ENCODE measurements at places on chromosomes 11 and 22.
A peak's percentile ranks its signal among the peaks of the same experiment; 100 is the strongest.

DNA sequence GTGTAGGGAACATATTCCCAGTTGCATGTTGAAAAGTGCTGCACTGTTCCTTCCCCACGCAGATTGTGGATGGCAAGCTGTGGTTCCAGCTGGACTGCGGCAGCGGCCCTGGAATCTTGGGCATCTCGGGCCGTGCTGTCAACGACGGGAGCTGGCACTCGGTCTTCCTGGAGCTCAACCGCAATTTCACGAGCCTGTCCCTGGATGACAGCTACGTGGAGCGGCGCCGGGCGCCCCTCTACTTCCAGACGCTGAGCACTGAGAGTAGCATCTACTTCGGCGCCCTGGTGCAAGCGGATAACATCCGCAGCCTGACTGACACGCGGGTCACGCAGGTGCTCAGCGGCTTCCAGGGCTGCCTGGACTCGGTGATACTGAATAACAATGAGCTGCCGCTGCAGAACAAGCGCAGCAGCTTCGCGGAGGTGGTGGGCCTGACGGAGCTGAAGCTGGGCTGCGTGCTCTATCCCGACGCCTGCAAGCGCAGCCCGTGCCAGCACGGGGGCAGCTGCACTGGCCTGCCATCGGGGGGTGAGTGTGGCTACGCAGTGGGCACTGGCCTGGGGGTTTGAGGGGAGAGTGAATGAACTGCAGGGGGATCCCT is 102.7 kb upstream of the MTNR1B start:
- no peaks in the 10 kb centered on the region for H3K4me1 ChIP-seq
- H3K4me3 ChIP-seq, result no peak overlapping the region
- H3K27me3 ChIP-seq, result no peaks in the 10 kb centered on the region
- H3K36me3 ChIP-seq, result no peaks in the 10 kb centered on the region

DNA sequence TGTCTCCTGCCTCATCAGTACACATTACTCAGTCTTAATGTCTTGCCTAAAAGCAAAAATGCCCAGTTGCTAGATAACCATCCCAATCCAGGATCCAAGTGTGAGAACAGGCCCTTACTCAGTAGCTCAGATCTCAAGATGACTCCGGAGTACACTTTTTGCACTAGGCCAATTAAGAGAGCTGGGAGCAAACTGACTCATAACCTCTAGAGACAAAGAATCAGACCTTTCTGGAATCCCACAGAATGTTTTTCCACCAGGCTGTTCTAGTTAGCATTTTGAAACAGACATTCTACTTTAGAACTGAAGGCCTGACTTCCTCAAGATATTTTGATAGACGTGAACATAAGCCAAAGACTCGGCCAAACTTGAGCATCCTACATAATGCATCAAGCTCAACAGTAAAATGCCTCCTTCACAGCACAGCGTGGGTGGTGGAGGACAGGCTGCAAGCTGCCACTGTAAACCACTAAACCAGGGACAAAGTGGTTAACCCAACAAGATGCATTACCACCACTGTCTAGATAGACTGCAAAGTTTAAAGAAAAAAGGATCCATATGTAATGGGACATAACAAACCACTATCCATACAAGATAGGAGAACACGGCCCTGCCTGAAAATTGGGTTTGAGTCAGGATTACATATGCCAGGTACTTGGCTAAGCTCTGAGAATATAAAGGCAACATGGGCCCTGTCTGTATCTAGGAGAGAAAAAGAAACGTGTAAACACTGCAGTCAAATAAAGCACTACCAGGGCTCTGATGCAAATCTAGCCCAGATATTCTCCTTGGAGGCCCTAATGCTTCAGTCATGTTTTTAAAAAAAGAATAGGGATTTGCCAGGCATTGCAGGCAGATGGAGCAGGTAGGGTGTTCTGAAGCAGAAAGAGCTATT is 48.3 kb downstream of the MYH9 start:
- peak overlapping the region; percentile 75 for H3K27ac ChIP-seq
- peak overlapping the region; percentile 7 for H3K4me3 ChIP-seq
- H3K36me3 ChIP-seq, result peaks cover 84% of the 10 kb centered on the region
- peaks cover 93% of the 10 kb centered on the region for H3K4me1 ChIP-seq
- no peaks in the 10 kb centered on the region for H3K27me3 ChIP-seq

DNA sequence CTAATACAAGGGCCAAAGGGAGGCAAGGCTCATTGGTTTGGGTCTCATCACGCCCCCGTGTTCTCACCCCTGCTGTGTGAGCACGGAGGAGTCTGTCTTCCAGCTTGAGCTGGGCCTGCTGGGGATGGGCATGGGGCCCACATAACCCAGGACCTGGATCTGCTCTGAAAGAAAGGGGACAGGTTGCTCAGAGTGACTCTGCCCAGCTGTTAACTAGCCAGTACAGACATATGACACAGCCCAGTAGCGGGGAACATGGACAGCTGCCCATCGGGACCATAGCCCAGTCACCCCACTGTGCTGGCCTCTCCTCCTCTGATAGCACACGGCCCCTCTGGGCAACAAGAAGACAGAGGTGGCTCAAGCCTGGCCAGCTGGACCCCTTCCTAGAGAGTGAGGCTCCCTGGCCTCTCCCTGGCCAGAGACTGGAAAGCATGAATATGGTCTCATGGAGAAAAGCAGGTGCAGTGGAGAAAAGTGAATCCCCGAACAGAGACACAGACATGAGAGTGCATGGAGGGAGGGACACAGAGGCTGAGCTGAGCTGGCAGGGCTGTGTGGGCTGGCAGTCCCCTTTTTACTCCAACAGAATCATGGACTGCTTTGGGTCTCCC is 973.9 kb downstream of the BRD1 start:
- no peak overlapping the region for H3K4me3 ChIP-seq
- DNase-seq, result no peak
- no peaks in the 10 kb centered on the region for H3K4me1 ChIP-seq
- H3K27me3 ChIP-seq, result peaks cover 15% of the 10 kb centered on the region
- no peak overlapping the region for H3K27ac ChIP-seq

GRCh38 chr11:46119352-46120216 is 1.7 kb downstream of the PHF21A start:
- H3K27me3 ChIP-seq, result no peaks in the 10 kb centered on the region
- DNase-seq, result peak; percentile 75
- peaks cover 4% of the 10 kb centered on the region for H3K36me3 ChIP-seq
- H3K27ac ChIP-seq, result peak overlapping the region; percentile 98
- peak overlapping the region; percentile 81 for H3K4me3 ChIP-seq
- peaks cover 52% of the 10 kb centered on the region for H3K4me1 ChIP-seq

DNA sequence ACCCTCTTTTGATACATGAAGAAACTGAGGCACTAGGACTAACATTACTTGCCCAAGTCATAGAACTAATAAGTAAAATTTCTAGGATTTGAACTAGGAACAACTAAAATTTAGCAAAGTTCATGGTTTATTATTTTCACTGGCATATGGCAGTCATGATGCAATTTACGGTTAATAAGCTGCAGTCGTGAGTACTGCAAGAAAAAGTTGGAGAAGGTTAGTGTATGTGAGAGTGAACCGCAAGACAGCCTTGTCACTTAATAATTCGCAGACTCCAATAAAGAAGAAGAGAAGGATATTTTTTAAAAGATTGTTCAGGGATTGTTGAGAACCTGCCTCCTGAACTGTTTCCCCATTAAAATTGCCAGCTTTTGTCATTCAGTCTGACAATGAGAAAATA is 663.4 kb upstream of the TENM4 start:
- no peak overlapping the region for H3K4me3 ChIP-seq
- no peaks in the 10 kb centered on the region for H3K27me3 ChIP-seq
- no peak for DNase-seq
- H3K27ac ChIP-seq, result no peak overlapping the region
- no peaks in the 10 kb centered on the region for H3K4me1 ChIP-seq

GRCh38 chr11:77981346-77981947 is 13.0 kb downstream of the INTS4 start:
- peaks cover 58% of the 10 kb centered on the region for H3K36me3 ChIP-seq
- no peak for DNase-seq
- no peaks in the 10 kb centered on the region for H3K27me3 ChIP-seq
- no peak overlapping the region for H3K27ac ChIP-seq
- H3K4me3 ChIP-seq, result no peak overlapping the region
- H3K4me1 ChIP-seq, result peaks cover 25% of the 10 kb centered on the region

GRCh38 chr22:37242395-37242918 is 1.6 kb downstream of the RAC2 start:
- peaks cover 55% of the 10 kb centered on the region for H3K4me1 ChIP-seq
- H3K36me3 ChIP-seq, result peaks cover 65% of the 10 kb centered on the region
- H3K4me3 ChIP-seq, result peak overlapping the region; percentile 92
- DNase-seq, result peak; percentile 96

Measured in activated CD4-positive, alpha-beta T cell treated with anti-CD3 and anti-CD28 coated beads for 36 hours (primary cell).